ENCODE measurements at places on chromosomes 7 and 10. TPM values are rescaled to one million over a fixed set of nuclear protein-coding genes. Genes with fewer than 3 reads are reported as not detected.

The CRYGN gene
- total RNA-seq: not detected

The CPXM2 gene
- total RNA-seq: 7.7 TPM

The MSS51 gene
- total RNA-seq: 3.9 TPM

The NIPSNAP2 gene
- total RNA-seq: 56.9 TPM

The POP7 gene
- total RNA-seq: 23.8 TPM

The TFEC gene
- total RNA-seq: 18.6 TPM

The FGFBP3 gene
- 0.51 TPM for total RNA-seq

The DDX50 gene
- total RNA-seq: 43.3 TPM

The ZNF503 gene
- 9.2 TPM for total RNA-seq

The ZNF853 gene
- 4.9 TPM for total RNA-seq

The ZCWPW1 gene
- total RNA-seq: 6.0 TPM

The ZNF727 gene
- 0.94 TPM for total RNA-seq

The ADRB1 gene
- total RNA-seq: 4.9 TPM

The GALNT17 gene
- 1.3 TPM for total RNA-seq

The CCDC146 gene
- 16.1 TPM for total RNA-seq

The GIMAP5 gene
- total RNA-seq: 89.7 TPM

The PPP1R3A gene
- not detected for total RNA-seq

The CTAGE4 gene
- 1.3 TPM for total RNA-seq

The LIPN gene
- not detected for total RNA-seq

The ZNF775 gene
- 4.2 TPM for total RNA-seq

The PLAU gene
- total RNA-seq: 11.1 TPM

The VDAC2 gene
- 160 TPM for total RNA-seq

The SPAM1 gene
- total RNA-seq: not detected

The HMX3 gene
- not detected for total RNA-seq

The NUTM2D gene
- total RNA-seq: 1.5 TPM

The OPN1SW gene
- not detected for total RNA-seq

The TRIM50 gene
- not detected for total RNA-seq

The ZNF804B gene
- total RNA-seq: not detected

The DRGX gene
- total RNA-seq: not detected

The ANXA8L1 gene
- total RNA-seq: not detected

The IFIT5 gene
- total RNA-seq: 20.5 TPM

The PLEKHA8 gene
- 7.8 TPM for total RNA-seq

The GJD4 gene
- not detected for total RNA-seq

The TMEM225B gene
- 1.1 TPM for total RNA-seq

The FAM13C gene
- total RNA-seq: 14.6 TPM

The AQP1 gene
- 74.8 TPM for total RNA-seq

The NUDT1 gene
- 25.8 TPM for total RNA-seq

The ASB4 gene
- total RNA-seq: 0.19 TPM

The MORN4 gene
- 5.6 TPM for total RNA-seq

The ZNF33A gene
- 29.1 TPM for total RNA-seq

The CPA5 gene
- not detected for total RNA-seq

The GIMAP1 gene
- 13.7 TPM for total RNA-seq

The GNAT3 gene
- not detected for total RNA-seq

The ZNF746 gene
- 18.3 TPM for total RNA-seq

The TRPV5 gene
- not detected for total RNA-seq

The ANXA8 gene
- not detected for total RNA-seq

The PCDH15 gene
- not detected for total RNA-seq

The PDZD7 gene
- 0.22 TPM for total RNA-seq

The ZNF365 gene
- 0.17 TPM for total RNA-seq

The AHR gene
- 137 TPM for total RNA-seq

The CYP2C18 gene
- not detected for total RNA-seq

The SIRT1 gene
- 37.0 TPM for total RNA-seq

The POLR2J3 gene
- 27.5 TPM for total RNA-seq

The ACBD7 gene
- total RNA-seq: 0.85 TPM

The GRID1 gene
- total RNA-seq: 1.1 TPM

The CALY gene
- total RNA-seq: not detected

The VPS37D gene
- not detected for total RNA-seq

All from subcutaneous adipose tissue (tissue), 4 donors.